HuH-7 (cell line): ENCODE measurements at places on chromosomes 3 and 15.

- peak; percentile 7 for DNase-seq
These were observed 462.1 kb downstream of the MFSD1 start for GRCh38 chr3:159263750-159264553.

DNA sequence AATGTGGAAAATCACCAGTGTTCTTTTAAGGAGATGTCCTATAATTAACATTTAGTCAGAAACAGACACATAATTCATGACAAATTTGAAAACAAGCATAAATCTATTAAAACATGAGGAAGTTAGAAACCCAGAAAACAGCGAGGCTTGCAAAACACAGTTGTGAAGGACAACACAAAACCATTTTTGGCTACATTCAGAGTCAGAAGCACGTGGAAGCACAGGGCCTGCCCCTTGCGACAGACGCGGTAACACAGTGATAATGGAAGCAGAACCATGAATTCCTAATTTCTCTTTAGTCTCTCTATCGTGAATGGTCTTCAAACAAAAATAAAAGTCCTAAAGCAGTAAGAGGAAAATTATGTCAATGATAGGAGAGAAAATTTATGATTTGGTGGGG is 12.2 kb downstream of the NCEH1 start:
- DNase-seq: no peak

GRCh38 chr3:179182902-179183301 is 34.7 kb downstream of the PIK3CA start:
- DNase-seq: no peak

GRCh38 chr3:50559702-50560101 is 7.8 kb downstream of the C3orf18 start:
- DNase-seq: no peak

DNA sequence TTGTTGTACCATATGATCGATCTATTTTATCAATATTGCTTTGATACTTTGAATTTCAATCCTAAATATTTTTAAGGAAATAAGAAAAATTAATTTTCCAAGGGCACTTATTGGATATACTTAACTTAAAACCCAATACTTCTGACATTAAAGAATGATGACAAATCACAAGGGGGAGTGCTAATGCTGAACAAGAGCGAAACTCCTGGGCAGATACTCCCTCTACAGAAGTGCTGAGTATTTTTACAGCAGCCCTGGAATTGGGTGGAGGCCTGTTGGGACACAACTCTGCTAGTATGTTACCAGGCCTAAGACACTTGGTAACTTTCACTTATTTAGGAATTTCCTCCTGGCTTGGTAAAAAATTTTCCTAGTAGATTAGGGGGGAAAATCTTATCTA is 46.2 kb downstream of the DENND6A start:
- DNase-seq: no peak

GRCh38 chr3:38566215-38566528 is 70.0 kb downstream of the EXOG start:
- DNase-seq: no peak

- no peak for DNase-seq
These were observed 27.6 kb downstream of the ALS2CL start for GRCh38 chr3:46665763-46666452.

DNA sequence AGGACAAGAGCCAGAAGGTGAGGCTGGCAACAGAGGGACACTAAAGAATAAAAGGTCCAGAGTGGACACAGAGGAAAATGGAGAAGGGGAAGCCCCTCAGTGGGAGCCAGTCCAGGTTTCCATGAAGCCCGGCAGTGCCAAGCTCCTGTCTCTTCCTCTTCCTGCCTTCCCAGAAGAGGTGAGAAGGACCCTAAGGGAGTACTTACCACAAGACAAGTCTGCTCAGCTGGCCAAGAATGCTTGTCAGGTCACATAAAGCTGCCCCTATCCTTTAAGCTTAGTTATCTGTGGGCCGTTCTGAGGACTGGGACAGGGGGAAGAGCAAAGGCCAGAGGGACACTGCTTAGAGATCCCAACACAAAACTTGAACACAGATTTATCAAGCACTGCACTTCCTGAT is 100.2 kb downstream of the RYK start:
- DNase-seq: no peak

DNA sequence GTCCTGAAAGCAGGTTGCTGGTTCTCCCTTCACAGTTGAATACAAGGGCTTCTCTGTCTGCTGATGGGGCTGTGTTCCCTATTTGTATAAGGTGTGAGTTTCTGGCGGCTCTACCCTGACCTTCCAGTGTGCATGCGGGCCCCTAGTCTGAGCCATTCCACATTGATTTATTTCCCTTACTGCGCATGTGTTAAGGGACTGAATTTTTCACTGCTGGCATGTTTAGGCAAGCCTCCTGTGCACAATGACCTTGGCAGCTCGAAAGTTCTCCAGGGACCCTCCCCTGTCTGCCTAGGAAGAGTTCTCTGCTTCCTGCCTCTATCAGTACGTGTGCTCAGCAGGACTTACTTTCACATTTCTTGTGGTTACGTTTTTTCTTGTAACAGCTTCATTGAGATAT is 11.4 kb downstream of the TRAK1 start:
- no peak for DNase-seq

GRCh38 chr3:18082551-18083272 is 340.3 kb upstream of the TBC1D5 start:
- no peak for DNase-seq

- DNase-seq: no peak
These were observed 392.1 kb downstream of the TUSC7 start for GRCh38 chr3:117101697-117102096.

DNA sequence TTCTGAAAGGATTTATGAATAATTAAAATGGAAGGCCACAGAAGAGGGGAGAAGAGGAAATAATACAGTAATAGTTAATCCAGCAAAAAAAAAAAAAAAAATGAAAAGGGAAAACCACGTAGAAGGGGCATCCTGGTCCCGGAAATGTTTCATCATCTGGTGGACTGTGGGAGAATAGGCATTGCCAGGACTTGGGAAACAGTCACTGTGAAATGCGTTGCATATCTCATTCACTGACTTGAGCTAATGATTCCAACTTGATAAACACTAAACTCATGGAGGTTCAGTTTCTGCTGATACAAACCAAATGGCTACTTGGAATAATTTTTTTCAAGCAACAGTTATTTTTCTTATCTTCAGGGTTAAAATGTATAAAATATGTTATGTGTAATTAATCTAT is 3.2 kb downstream of the XCR1 start:
- DNase-seq: no peak

DNA sequence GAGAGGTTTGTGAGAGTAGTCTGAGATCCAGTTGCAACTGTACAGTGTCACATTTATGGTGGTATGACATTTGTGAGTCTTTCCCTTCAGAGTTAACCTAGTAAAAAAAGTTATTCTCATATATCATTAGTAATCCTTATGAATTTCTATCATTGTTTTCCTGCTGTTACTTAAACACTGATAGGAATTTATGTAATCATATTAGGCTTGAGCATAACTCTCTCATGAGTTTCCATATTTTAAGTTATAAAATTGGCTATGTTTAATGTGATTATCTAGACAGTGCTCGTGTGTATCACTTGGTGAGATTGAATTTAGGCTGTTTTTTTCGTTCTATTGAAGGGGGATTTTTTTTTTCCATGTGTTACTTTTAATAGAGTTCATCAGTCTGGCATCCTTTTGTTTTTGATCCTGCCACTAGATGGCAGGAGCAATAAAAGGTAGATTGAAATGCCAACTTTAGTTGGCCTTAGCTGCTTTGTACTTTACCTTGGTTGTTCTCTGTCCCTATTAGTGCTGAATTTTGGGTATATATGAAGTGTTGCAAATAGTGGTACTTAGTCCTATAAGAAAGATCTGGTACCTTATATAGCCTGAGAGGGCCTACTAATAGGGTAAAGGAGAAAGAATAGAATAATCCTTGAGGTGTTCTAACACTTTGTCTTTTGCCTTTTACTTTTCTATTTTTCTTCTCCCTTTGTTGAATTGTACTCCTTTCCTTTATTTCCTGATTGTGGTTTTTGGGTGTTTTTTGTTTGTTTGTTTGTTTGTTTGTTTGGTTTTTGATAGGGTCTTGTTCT is 17.9 kb downstream of the STT3B start:
- DNase-seq: no peak

DNA sequence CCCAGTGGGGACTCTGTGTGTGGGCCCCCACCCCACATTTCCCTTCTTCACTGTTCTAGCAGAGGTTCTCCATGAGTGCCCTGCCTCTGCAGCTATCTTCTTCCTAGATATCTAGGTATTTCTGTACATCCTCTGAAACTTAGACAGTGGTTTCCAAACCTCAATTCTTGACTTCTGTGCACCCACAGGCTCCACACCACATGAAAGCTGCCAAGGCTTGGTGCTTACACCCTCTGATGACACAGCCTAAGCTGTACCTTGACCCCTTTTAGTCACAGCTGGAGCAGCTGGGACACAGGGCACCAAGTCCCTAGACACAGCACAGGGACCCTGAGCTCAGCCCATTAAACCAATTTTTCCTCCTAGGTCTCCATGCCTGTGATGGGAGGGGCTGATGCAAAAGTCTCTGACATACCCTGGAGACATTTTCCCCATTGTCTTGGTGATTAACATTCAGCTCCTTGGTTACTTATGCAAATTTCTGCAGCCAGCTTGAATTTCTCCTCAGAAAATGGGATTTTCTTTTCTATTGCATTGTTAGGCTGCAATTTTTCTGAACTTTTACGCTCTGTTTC is 304.5 kb downstream of the OTOL1 start:
- no peak for DNase-seq

- no peak for DNase-seq
These were observed 23.0 kb downstream of the PPM1L start for GRCh38 chr3:160779040-160779439.

DNA sequence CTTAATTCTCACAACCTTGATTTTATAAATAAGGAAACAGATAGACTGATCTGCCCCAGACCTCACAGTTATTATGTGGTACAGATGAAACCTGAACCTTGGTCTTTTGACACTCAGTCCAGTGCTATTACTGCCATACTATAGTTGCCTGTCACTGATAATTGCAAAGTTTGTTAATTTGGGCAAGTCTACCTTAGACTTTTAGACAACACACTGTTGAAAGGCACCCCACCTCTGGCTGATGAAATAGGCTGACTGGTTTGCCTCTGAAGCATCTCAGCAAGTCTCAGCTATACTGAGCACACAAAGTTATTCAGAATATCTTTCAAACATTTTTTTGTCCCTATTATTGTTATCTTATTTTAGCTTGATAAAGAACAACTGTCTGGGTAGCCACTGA is 53.1 kb upstream of the MAP4 start:
- no peak for DNase-seq

GRCh38 chr15:35728219-35728940 is 182.4 kb upstream of the DPH6 start:
- peak; percentile 35 for DNase-seq

DNA sequence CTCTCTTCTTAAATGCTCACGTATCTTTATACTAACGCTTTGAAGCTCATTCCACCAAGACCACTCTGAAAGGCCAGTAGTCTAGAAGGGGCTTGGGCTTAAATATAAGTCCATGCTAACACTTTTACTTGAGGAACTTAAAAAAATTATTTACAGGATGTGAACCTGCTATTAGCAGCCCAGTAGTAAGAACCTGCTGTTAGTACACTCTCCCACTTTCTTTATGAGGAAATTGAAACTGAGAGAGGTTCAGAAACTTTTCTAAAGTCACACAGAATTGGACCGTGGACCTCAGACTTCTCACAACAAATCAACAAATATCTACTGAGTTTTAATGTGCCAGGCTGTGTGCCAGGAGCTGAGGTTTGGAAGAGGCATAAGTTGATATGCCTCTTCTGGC is 53.4 kb downstream of the SYNPR start:
- DNase-seq: no peak

DNA sequence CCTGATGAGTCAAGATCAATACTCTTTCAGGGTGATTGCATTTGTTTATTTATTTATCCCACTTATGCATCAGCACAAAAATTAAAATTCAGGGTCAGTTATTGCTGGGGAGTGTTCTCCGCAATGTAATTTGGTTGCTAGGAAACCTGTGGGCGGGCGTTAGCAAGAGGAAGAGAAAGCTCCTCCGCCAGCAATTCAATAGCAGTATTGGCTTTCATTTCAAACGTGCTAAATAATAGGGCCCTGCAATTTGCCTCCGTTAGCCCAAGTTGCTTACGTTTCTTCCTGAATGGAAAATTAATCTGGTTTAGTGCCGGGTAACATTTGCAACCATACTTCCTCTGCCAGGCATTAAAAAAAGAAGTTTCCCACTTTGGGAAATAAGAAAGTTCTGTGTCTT is 35.5 kb upstream of the PLCL2 start:
- no peak for DNase-seq

GRCh38 chr3:112407214-112407887 is 74.4 kb downstream of the CD200 start:
- DNase-seq: no peak

GRCh38 chr15:60340207-60340921 is 57.4 kb downstream of the ANXA2 start:
- no peak for DNase-seq

DNA sequence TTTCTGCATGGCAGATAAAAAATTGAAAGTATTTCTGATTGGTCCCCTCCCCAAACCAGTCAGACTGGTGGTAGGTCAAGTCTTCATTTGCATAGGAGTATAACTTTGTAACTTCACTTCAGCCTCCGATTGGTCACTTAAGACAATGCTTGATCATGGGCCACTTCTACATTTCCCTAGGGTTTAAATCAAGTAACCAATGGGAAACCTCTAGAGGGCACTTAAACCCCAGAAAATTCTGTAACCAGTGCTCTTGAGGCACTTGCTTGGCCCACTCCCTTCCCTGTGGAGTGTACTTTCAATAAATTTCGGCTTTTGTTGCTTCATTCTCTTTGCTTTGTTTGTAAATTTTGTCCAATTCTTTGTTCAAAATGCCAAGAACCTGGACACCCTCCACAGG is 225.5 kb downstream of the ARPP21 start:
- no peak for DNase-seq

DNA sequence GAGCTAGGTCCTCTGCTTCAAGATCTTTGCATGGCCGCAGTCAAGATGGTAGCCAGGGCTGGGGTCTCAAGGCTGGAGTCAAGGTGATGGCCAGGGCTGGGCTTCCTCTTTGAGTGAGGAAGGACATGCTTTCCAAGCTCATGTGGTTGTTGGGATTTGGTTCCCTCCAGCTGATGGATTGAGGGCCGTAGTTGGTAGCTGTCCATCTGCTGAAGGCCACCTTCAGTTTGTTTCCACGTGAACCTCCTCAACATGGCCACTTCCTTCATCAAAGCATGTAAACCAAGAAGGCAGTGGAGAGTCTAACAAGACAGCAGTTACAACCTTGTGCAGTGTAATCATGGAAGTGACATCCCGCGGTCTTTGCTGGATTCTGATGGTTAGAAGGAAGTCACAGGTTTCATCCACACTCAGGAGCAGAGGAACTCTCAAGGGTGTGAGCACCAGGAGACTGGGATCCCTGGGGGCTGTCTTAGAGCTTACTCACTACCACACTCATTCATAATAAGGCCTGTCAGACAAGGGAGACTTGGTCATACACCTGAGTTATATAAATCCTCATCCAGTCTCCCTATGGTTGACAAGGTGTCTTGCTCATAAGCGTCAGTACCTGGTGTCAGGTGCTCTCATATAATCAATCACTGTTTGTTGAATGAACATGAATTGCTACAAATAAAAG is 42.1 kb downstream of the ABHD5 start:
- DNase-seq: no peak

- DNase-seq: no peak
These were observed 148.6 kb downstream of the CD47 start for GRCh38 chr3:107942244-107942643.
